ENCODE measurements at places on chromosomes 4 and X.

DNA sequence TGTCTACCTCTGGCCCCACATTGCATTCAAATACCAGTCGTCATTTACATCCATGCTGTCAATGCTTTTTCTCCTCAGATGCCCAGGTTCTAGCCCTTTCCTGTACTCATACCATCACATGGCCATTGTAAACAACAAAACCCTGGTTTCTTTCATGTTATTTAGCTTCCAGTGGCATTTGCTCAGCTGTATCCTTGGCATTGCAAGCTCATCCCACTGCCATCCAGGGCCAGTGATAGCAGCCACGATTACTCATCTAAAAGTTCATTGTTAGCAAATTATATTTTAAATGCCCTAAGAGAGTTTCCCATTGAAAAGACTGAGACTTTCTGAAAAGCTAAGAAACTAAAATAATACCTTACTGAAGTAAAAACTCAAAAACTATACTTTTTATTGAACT is 34.0 kb downstream of the VEGFC start:
- no peak for DNase-seq

- no peak for DNase-seq
Measured at GRCh38 chrX:150207733-150208132, 155.4 kb upstream of the MAMLD1 start.

DNA sequence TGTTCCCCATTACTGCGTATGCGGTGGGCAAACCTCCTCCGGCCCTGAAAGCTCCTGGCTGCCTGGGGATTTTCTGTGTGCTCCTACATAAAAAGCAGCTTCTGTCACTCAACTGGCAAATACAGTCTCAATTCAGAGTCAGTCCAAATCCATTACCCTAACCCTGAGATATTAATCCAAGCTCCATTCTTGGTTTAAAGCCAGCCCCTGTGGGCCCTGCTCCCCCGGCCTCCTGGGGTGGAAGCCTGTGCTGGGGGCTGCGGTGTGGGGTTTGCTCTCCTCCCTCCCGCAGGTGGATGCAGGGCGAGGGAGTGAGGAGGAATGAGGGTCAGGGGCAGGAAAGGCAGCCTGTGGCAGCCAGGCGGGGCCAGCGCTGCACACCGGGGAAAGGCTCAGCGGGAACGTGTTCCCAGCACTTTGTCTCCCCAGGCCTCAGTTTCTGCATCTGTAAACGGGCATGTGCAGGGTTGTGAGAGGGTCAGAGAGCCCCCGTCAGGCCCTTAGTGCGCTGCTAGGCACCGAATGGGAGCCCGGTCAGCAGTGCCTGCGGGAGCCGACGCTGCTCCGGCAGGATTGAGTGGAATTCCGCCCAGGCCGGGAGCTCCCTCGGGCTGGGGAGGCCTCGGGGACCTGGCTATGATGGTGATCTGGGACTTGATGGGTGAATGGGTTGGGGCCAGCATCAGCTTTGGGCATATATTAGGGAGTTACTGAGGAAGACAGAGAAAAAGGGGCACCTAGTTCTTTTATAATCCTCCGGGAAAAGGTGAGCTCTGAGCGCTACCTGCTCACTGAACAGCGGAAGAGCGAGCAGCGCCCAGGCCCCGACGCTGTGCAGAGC is 6.3 kb upstream of the RGS12 start:
- DNase-seq = no peak

DNA sequence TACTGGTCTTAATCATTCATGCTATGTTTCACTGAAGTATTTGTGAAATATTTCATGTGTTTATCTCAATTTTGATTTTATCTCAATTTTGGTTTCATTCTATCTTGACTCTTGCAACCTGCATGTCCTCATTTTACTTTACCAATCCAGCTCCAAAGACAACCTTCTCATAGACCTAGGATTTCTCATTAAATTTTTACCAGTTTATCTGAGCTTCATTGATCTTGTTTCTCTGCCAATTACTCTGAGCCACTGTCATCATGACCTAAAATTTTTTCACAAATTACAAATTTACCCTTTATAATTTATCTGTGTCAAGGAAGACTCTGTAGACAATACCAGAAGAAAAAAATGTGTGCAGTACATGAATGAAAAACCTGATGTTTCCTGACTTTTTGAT is 18.6 kb upstream of the UGT2B17 start:
- DNase-seq = no peak

DNA sequence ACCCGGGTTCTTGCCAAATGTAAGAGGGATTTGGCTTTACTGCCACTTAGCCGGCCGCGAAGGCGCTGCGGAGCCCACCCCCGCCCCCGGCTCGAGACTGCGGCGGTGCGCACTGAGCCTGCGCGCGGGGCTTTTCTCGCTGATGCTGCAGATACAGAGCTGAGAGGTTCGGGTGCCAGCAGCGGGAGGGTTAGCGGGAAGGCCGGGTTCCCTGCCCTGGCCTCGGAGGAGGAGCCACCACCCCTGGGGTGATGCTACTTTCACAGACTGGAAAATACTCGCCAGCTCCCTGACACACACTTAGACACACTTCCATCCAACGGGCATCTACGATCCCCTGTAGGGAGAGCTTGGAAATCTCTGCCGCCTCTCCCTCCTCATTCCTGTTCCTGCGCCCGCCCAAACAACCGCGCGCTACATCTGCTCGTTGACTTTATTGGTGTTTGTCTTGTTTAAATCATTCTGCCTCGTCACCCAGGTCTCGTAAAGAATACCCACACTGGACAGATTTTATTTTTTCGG is 2.1 kb upstream of the PCDH7 start:
- DNase-seq = no peak

- DNase-seq = no peak
Measured at GRCh38 chrX:112731793-112732192, 52.1 kb upstream of the LHFPL1 start.

GRCh38 chrX:15310117-15310516 is 5.3 kb downstream of the ASB11 start:
- DNase-seq = no peak

DNA sequence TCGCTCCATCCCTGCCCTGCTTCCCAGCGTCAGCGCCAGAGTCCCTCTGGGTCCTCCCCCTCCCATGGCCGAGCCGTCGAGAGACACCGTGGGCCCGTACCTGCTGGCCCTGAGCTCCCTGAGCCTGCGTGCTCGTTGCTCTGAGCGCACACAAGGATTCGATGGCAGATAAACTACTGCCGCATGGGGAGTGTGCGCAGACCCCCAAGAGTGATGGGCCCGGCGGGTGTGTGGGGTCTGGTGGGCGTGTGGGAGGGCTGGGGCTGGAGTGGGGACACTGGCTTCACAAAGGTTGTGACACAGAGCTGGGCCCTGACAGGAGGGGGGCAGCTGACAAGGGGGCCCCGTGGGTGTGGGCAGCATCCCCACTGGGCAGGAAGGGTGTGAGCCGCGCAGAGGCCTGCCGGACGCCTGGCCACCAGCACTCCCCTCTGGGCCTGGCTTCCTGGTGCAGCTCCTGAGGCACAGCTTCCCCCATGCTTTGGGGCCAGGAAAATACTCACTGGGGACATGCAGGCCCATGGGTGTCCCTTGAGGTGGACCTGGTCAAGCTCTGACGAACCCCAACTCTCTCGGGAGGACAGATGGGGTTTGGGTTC is 4.8 kb upstream of the RGS12 start:
- no peak for DNase-seq
